Activated CD4-positive, alpha-beta T cell treated with anti-CD3 and anti-CD28 coated beads, Interleukin-2, amount 50 U/mL, for 48 hours (primary cell): ENCODE measurements at places on chromosomes 3 and 15.

- DNase-seq: no peak
These were observed 918.4 kb downstream of the NAALADL2 start for GRCh38 chr3:175777495-175777894.

GRCh38 chr15:85129881-85130280 is 148.2 kb downstream of the PDE8A start:
- DNase-seq: no peak

DNA sequence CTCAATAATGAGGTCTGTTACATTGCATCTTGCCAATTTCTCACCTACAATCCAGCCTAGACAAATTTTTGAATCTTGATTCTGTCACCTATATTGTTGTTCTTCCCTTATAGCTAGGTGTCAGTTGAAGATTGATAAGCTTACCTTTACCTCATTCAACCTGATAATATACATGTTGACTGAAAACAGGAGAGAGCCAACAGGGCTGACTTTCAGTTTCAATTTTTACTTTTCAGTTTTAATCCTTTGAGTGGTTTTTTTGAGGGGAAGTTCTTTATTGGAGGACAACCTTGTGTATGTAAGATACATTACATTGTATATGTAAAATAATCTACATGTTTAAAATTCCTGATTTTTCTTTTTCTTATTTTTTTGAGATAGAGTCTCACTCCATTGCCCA is 5.8 kb downstream of the ATP13A5 start:
- DNase-seq: no peak

DNA sequence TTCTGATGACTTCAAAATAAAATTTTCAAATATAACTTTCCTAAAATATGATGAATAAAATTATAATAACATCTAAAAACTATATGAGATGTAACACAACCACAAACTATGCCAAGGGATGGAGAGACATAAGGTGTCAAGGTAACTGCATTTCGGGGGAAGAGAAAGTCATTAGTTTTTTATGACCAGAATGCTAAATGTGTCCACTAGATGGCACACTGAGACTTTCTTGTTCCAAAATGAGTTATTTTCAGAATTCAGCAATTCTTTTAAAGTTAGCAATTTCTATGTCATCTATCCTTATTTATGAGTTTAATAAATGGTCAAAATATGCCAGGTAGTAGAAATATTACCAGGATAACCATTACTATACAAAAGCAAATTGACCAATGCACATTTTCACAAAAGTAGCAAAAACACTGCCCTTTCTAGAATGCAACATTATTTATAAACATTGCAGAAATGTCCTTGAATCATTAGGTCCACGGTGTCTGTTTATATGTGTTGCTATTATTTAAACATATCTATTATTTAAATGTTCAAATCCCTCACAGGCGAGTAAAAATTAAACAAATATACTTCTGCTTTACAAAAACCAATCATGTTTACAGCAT is 374.2 kb downstream of the PLCL2 start:
- no peak for DNase-seq

GRCh38 chr3:64271631-64272030 is 46.4 kb upstream of the PRICKLE2 start:
- no peak for DNase-seq

- DNase-seq: peak; percentile 64
These were observed 1.3 kb downstream of the SLC7A14 start for GRCh38 chr3:170584585-170585007.

- DNase-seq: no peak
These were observed 181.0 kb upstream of the CBLB start for GRCh38 chr3:106049821-106050220.

- no peak for DNase-seq
These were observed 81.1 kb downstream of the RAD18 start for GRCh38 chr3:8882171-8882593.

DNA sequence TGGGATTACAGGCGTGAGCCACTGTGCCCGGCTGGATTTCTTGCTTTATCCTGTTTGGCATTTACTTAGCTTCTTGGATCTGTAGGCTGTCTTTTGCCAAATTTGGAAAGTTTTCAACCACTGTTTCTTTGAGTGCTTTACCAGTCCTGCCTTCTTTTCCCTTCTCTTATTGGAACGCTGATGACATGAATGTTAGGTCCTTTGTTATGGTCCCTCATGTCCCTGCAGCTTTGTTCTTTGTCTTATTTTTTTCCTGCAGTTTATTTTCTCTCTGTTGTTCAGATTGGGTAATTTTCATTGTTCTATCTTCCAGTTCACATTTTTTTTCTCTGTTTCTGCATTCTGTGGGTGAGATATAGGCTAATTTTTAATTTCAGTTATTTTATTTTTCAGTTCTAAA is 25.0 kb downstream of the SH3GL3 start:
- DNase-seq: no peak

GRCh38 chr3:22859618-22860017 is 343.5 kb upstream of the UBE2E2 start:
- no peak for DNase-seq

- no peak for DNase-seq
These were observed 121.0 kb upstream of the MBNL1 start for GRCh38 chr3:152147748-152148147.

DNA sequence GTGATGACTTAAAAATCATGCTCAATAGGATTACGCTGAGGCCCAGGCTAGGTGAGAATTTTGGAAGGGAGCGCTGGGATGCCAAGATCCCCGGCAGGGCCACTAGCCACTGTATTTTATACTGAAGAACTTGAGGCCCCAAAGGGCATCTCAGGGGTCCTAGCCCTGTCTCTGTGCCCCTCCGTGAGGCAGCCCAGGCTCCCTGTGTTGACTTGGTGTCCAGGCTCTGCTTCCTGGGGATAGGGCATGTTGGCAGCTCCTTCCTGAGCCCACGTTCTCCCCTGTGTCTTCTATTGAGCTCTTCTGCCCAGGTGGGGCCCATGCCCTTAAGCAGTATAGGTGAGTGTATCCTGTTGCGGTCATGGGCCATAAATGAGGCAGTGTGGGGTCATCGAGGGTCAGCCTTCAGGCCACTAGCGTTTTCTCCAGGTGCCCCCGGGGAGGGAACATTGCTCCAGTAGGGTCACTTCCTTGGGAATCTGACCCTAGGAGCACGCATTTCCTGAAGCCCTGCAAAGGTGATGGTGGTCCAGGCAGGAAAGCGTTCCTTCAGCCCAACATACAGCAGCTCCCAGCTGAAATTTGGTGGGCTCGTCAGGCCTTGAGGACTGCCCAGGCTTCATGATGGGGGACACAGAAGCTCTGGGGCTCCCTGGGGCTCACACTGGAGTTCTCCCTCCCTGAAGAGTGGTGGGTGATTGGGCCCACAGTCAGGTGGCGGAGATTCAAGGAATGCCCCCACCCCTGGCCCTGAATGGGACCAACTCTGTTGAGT is 189.4 kb downstream of the UBE3A start:
- no peak for DNase-seq

GRCh38 chr15:61830536-61831330 is 229.5 kb downstream of the VPS13C start:
- no peak for DNase-seq

- DNase-seq: no peak
These were observed 24.0 kb downstream of the NOX5 start for GRCh38 chr15:69038508-69038907.

- peak; percentile 32 for DNase-seq
These were observed 756 bp upstream of the RMDN3 start for GRCh38 chr15:40755812-40756208.

GRCh38 chr15:50163719-50164410 is 18.1 kb upstream of the SLC27A2 start:
- DNase-seq: no peak

GRCh38 chr15:77921664-77922063 is 155.8 kb downstream of the TBC1D2B start:
- DNase-seq: no peak

DNA sequence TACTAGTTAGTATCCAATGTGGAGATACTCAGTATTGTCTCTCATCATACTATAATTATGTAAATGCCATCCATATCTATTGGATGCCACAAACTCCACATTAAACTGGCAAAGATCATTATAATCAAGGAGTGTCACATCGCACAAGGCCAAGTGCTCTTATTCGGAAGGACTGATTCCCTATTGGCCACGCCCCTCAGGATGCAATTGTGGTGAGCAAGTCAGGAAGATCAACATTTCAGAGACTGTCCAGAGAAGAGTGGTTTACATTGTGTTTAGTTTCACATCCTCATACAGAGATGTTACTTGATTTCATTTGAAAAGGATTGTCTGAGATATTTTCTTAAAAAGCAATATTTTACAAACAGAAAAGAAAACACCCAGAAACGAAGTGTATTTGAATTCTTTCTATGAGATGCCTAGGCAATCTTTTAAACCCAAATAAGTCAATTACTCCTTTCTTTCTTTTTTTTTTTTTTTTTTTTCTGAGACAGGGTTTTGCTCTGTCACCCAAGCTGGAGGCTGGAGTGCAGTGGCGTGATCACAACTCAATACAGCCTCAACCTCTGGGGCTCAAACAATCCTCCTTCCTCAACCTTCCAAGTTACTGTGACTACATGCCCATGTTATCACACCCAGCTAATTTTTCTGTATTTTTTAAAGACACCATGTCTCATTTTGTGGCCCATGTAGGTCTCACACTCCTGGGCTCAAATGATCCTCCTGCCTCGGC is 369.1 kb downstream of the RBMS3 start:
- DNase-seq: no peak

- no peak for DNase-seq
These were observed 59.6 kb upstream of the ZBTB38 start for GRCh38 chr3:141308588-141309218.

DNA sequence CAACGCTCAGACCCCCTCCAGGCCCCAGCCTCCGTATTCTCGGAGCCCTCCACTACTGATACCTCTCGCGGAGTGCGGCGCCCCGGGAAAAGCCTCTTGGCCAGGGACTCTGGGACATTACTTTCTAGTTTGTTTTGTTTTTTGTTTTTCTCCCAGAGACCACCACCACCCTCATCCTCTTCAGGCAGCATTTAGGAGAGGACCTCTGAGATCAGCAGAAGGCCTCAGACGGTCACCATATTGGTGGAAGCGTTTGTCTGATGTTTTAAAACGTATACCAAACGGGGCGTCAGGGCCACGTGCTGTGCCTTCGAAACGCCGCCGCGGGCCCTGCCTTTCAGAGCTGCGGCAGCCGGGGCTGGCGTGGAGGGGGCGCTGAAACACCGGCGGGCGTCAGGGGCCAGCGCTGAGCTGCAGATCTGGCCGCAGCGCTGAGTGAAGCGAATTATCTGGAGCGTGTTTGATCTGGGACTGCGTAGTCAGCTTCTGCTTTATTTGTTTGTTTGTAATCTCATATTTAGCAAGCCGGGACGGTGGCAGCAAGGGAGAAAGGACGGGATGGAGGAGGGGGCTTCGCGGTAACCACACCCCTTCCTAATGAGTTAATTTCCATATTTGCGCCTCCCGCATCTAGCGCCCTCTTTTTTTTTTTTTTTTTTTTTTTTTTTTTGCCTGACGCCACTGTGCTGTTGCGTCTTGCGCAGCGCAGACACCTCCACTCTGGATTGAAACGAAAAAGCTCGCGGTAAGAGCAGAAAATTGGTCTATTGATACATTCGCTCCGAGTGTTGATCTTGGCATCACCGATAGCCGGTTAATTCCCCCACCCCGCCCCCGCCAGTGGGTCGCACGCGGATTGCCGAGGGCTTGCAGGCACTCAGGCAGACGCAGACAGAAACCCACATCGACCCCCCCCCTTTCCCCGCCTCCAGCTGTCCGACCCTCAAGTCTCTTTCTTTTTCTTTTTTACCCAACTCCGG is 14.9 kb downstream of the SOX2 start:
- no peak for DNase-seq

DNA sequence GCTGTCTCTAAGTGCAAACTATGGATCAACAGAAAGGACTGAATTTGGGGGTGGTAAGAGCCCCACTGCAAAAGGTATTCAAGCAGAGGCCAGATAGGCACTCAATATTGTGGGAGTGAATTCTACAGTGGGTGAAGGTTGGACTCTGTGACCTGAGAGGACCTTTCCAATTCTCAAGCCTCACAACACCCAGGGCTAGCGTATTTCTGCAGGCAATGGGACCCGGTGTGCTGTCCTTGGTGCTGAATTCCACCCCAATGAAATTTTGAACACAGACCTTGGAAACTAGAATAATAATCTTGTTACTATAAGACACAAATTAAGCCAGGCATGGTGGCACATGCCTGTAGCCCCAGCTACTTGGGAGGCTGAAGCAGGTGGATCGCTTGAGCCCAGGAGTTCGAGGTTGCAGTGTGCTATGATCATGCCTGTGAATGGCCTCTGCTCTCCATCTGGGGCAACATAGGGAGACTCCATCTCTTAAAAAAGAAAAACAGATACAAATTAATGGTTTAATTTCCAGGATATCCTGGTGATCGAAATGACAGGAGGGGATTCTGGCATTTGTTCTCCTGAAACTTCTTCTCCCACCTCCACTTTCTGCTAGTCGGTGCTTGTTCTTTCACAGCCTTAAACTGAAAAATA is 135.4 kb downstream of the RAB11A start:
- DNase-seq: peak; percentile 11

- DNase-seq: peak; percentile 33
These were observed 193.6 kb downstream of the UACA start for GRCh38 chr15:70569714-70570231.
